ENCODE measurements at places on chromosomes 3 and 15. TPM values are rescaled to one million over a fixed set of nuclear protein-coding genes. Genes with fewer than 3 reads are reported as not detected.

DNA sequence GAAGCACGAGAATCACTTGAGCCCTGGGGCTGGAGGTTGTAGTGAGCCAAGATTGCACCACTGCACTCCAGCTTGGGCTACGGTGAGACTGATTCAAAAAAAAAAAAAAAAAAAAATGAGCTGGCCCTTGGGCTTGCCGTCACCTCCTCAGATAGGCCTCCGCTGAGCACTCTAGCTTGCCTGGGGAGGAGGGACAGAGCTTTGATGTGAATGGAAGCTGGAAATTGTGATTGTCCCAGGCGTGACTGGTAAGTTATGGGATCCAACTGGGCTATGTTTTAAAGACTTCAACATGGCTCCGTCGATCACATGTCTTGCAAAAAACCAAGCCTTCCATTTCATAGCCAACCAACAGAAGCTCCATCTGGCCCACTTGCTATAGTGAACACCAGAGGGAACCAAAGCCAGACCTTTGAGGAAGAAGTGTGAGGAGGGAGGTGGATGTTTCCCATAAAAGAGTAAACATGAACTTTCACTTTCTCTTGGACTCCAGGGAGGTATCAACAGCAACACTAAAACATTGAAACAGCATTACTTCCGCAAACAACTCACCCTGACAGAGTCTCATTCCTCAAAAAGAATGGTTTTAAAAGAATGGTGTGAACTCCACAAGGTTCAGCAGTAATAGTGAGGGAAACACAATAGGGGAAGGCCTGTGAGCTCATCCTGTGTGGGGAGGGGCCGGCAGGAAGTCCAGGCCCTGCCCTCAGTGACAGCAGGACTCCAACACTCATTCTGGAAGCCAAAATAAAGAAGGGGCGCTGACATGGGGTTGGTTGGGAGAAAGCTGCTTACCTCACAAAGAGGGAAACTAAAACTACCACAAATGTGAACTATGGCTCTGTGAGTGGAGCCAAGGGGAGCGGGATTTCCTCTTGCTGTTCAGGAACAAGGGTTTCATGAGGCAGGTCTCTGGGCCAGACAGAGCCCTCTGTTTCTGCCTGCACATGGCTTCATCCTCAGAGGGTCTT lies 59.2 kb upstream of the IL12A start:
- DNase-seq = peak; percentile 27

GRCh38 chr3:14151471-14152083 lies 26.7 kb downstream of the TMEM43 start:
- no peak for DNase-seq

DNA sequence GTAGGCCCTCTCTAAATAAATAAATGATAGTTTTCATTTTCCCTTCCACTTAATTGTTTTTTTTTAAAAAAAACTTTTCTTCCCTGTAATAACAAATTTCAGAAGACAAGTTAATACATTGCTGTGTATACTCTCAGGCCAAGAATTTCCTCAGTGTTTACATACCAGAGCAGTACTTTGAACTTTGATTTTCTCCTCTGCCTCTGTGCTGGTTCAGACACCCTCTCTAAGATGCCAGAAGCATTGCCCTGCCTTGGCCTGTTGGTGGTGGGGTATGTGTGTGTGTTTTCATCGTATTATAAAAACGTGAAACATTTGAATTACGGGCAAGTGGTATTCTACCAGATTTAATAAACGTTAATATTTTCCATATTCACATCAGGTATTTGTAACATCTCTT lies 70.1 kb downstream of the SMAD3 start:
- DNase-seq = no peak

- DNase-seq = no peak
Observed at GRCh38 chr3:30843877-30844276, 50.6 kb downstream of the GADL1 start.

DNA sequence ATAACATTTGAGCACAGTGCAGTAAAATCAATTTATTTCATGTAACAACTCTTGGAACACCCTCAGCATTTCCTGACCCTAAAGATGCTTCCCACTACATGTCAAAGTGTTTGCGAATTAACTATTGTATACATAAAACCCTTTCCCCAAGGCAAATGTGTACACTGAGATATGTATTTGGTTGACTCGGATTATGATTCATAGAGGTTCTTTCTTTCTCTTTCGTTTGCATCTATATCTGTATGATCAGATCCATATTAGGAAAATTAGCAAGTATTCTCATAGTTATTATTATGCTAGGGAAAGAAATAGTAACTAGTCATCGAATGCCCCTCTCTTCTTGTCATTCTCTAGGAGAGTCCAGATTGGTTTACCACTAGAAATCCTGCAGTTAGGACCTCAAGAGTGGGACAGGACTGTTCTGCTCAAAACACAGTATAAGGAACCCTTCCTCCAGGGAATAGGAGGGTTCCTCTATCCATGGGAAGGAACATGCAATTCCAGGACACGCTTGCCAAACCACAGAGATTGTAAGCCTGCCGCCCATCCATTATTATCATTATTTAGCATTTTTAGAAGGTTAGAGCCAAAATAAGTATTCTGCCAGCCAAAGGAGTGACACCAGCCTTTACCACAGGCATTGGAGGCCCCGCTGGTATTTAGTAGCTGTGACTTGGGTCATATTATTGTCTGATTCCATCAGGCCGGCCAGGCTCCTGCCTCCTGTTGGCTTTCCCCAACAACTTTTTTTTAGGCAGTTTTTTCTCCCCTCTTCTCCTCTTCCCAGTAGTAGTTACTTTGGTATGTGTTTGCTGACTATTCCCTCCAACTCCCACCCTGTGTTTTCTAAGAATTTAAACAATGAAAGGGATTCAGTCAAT lies 100.7 kb downstream of the GALK2 start:
- DNase-seq = no peak

Gene HGD
- polyA plus RNA-seq = 1.6 TPM

Gene PDIA3
- polyA plus RNA-seq = 665 TPM

Gene SNX1
- 108 TPM for polyA plus RNA-seq

Measured in left renal pelvis (tissue), 4 donors.